Cardiac septum (tissue), 1 donor: ENCODE measurements at places on chromosomes 3 and 15. TPM values are rescaled to one million over a fixed set of nuclear protein-coding genes. Genes with fewer than 3 reads are reported as not detected.

DNA sequence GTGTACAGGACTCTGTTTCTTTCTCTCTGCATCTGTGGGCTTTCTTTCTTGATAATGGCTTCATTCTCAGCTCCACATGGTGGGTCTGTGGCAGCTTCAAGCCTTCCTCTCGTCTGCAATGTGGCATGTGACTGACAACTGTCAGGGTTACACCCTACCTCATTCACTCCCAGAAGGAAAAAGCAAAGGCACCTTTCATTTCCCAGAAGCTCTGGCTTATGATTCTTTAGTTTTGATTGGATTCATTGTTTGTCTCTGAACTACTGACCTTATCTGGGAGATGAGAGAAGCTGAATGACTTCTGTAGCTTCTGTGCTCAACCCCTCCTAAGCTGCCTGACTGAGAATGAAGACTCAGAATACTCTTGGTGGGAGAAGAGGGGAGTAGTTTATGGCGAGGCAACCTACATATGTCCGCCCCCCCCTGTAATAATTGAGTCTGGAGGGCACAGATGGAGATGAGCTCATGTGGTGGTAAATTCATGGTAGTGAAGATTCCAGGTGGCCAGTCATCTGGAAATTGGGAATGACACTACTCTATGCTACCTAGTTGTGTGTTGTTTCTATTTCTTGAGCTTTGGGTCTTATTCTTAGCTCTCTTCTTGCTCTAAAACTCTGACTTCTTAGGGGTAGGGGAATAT is 38.4 kb downstream of the KCNAB1 start:
- DNase-seq, result no peak

GRCh38 chr15:57526076-57526475 is 65.6 kb upstream of the MYZAP start:
- DNase-seq, result no peak

GRCh38 chr3:46706771-46707582 is 5.8 kb downstream of the TMIE start:
- DNase-seq, result peak; percentile 71

DNA sequence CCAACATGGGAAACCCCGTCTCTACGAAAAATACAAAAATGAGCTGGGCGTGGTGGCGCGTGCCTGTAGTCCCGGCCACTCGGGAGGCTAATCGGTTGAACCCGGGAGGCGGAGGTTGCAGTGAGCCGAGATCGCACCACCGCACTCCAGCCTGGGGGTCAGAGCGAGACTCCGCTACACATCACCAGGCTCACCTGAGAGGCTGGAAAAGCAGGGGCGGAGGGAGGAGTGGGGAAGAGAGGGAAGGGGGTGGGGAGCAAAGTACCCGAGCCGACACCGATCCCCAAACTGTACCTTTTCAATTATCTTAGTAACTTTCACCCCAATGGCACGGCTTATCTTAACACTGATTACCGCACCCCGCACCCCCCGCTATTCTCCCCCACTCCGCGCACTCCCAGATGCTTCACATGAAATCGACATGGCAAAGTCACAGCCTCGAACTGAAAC is 46.4 kb upstream of the SYNM start:
- DNase-seq, result no peak

DNA sequence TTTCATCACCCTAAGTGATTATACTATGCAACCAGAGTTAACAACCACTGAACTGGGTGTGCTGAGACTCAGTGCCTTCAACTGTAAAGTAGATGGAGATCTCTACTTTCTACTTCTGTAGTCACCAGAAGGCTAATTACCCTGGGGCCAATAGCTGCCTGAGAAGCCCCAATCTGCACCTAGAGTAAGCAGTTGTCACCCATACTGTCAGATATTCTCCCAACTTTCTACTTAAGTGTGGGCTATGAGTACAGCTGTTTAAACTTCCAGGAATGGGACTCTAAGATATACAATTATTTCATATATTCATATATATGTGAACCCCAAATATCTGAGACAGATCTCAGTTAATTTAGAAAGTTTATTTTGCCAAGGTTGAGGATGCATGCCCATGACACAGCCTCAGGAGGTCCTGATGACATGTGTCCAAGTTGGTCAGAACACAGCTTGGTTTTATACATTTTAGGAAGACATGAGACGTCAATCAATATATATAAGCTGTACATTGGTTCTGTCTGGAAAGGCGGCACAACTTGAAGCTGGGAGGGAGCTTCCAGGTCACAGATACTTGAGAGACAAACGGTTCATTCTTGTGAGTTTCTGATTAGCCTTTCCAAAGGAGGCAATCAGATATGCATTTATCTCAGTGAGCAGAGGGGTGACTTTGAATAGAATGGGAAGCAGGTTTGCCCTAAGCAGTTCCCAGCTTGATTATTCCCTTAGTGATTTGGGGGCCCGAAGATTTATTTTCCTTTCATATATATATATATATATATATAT is 41.9 kb downstream of the CCNL1 start:
- DNase-seq, result no peak

- DNase-seq, result no peak
Observed at GRCh38 chr3:141690431-141691072, 47.5 kb upstream of the RNF7 start.

DNA sequence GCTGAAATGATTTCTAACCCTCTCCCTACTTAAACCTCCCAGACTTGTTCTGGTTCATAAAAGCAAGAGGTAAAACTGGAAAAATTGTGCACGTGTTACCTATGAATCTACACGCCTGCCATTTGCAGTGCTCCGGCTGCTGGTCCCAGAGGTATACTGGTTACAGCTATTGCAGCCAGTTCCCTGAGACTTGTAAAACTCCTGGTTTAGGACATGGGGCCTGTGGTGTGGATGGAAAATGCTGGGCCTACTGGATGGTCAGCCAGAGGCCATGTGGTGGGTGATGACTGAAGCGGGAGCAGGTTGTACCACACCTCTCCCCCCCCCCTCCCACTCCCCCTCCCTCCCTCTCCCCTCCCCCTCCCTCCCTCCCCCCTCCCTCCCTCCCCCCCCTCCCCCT is 45.0 kb downstream of the SENP2 start:
- DNase-seq, result no peak

DNA sequence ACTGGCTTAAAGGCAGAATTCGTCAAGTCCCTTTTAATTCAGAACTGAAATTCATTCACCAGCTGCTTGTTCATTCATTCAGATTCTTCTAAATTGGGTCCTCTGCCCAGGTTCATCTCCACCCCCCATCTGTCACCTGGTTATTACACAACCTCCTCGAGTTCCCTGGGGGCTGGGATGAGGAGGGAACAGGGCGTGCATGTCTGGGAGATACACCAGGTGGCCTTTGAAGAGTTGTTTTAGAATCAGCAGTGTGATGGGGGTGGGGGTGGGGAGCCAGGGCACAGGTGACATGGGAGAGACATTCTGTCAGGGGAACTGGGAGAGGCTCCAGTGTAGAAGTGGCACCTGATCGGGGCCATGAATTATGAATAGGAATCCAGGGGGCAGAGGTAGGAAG is 8.2 kb downstream of the SNX33 start:
- DNase-seq, result no peak

GRCh38 chr3:86702381-86702958 is 288.5 kb downstream of the VGLL3 start:
- no peak for DNase-seq

Gene MAGI1
- total RNA-seq, result 69.4 TPM

DNA sequence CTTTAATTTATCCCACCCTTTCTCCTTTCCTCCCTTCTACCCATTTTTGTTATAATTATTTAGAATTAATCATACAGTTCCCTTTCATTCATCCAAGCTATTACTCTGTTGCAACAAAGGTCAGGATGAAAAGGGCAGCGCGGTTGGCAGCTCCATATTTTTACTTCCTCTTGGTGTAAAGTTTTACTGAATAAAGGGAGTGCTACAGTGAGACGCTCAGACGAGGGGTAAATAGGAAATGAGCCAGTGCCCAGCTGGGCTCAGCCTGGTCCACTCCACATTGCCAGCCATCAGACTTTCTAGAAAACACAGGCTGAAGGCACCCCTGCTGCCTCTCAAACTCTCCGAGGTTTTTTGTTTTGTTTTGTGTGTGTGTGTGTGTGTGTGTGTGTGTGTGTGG is 21.9 kb upstream of the ZBTB38 start:
- DNase-seq, result no peak

DNA sequence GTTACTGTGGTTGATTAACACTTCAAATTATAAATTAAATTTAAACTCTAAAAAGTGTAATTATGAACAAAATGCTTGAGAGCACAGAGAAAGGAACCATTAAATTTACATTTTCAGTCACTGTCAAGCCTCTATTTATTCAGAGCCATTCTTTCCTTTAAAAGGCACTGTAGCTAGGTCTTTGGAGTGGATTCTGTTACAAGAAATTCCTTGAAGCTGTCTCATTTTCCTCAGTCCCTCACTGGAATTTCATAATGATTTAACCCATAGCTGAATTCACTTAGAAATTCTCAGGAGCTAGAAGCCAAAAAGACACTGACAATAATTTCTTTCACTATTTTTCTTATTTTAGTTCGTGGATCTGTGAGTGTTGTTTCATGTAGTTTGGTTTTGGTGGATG is 81.2 kb upstream of the TCF12 start:
- no peak for DNase-seq

Gene HESX1
- 0.57 TPM for total RNA-seq

- DNase-seq, result no peak
Observed at GRCh38 chr3:129556890-129557547, 14.0 kb downstream of the H1-8 start.

DNA sequence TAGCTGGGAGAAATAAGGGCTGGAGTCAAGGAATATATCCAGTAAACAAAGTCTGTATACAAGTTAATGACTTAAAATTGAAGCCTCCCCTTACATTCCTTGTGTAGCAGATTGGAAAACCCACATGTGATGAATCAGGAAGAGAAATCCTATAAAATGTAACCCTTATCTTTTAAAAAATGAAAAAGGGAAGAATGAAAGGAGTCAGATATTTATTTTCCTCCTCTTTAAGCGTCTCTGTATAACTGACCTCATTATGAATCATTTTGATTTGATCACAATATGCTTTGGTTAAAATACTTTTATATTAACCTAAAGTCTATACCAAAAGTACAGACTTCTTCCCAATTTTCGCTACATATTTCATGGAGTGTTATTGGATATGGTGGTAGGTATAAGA is 316.3 kb upstream of the STAC start:
- no peak for DNase-seq
